ENCODE measurements at places on chromosomes 1 and 21. TPM values are rescaled to one million over a fixed set of nuclear protein-coding genes. Genes with fewer than 3 reads are reported as not detected.

DNA sequence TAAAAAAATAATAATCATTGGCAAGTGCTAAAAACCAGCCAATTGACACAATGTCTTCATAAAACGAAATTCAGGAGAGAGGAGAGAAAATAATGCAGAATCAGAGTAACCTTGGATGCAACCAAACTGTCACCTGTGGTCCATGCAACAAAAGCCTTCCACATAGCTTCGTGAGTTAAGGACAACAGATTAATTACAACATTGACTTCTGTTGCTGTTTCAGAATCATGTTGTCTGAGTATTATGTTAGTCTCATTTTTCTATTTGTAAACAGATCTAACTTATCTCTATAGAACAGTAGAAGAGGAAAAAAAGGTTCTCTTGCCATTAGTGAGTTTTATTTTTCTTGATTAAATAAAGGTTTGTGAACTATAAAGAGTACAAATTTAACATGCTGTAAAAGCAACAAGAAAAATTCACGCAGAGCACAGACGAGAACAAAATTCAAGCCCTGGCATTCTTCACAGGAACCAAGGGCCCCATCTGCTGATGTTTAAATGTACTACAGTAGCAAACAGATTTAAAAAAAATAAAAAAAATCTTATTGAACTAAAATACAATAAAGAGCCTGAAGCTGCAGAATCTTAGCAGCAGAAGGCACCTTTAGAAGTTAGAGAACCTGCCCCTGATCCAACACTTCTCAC, 381.1 kb upstream of the PKN2 start:
- peak; percentile 7 for DNase-seq

DNA sequence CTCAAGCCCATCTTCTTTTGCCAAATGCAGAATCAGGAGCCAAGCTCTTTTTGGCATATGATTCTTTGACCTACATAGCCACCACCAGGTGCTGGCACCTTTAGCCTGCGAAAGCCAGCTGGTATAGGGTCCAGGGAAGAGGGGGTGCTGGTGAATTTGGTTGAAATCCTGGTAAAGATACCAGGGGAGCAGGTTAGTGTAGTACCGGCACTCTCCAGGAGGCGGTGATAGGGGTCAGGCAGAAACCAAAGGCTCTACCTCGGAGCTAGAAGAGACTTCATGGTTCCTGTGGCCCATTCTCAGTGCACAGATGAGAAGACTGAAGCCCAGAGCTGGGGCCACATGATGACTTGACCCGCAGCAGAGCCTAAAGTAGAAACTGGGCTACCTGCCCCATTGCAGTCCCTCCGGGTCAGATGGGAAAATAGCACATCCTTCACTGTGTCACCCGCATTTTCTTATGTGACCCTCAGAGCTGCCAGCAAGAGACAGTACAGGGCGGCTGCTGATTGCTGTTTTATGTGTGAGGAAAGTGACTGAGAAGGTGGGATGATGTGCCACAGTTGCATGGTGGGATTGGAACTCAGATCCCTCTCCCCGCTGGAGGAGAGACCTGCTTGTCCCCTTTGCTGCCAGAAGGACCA, 36.0 kb upstream of the IL19 start:
- DNase-seq: peak; percentile 29

DNA sequence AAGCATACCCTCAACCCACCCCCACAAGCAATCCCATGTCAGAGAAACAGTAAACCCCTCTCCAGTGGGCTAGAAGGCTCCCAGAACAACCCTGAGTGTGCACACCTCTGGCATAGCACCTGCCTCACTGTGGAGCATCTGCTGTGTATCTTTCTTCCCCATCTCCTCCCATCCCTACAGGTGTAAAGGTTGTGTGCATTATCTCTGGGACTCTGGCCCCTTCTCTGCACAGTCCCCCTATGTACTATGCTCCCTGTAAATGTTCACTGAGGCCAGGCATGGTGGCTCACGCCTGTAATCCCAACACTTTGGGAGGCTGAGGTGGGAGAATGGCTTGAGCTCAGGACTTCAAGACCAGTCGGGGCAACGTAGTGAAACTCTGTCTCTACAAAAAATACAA, 700 bp upstream of the CACNA1S start:
- no peak for DNase-seq

GRCh38 chr1:155210314-155211104, 2.0 kb downstream of the MTX1 start:
- DNase-seq: no peak

Gene MYOG
- total RNA-seq: not detected

Gene MTMR11
- 3.7 TPM for total RNA-seq

Gene ANKRD35
- not detected for total RNA-seq

Data from Daoy (cell line).